ENCODE measurements at places on chromosomes 1 and 21. TPM values are rescaled to one million over a fixed set of nuclear protein-coding genes. Genes with fewer than 3 reads are reported as not detected.

Gene AMPD1
- not detected for polyA plus RNA-seq

DNA sequence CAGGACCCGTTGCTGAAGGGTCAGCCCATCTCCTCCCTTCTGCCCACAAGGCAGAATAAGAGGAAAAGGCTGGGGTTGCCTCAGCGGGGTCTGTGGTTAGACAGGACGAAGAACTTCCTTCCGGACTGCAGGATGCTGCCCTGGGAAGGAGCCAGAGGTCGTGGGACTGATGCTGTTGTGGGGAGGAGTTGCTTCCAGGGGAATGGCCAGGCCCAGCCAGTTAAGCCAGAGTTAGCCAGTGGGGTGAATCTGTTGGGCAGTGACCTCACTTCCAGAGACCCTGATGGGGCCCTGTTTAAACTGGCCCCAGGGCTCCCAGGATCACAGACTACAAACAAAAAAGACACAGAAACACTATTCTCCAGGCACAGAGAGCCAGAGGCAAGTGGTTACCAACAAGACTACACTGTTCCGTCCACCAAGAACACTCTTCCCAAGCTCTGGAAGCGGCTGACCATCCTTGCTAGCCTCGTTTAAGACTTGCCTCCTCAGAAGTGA lies 13.0 kb downstream of the FAM229A start:
- DNase-seq, result peak; percentile 86

Gene CCDC185
- not detected for polyA plus RNA-seq

Gene CHRM3
- polyA plus RNA-seq, result not detected

All from endothelial cell of umbilical vein (primary cell).